Smooth muscle cell of trachea (primary cell): ENCODE measurements at places on chromosomes 5 and 9. TPM values are rescaled to one million over a fixed set of nuclear protein-coding genes. Genes with fewer than 3 reads are reported as not detected.

CCDC183 gene
- total RNA-seq = 0.15 and 0.33 TPM in 2 replicates

PPP3R2 gene
- total RNA-seq = not detected in 2 replicates

LHX3 gene
- under 0.01 TPM in 1 of 2 replicates, not detected in the other for total RNA-seq

ENTPD8 gene
- 0.15 TPM in 1 of 2 replicates, not detected in the other for total RNA-seq

FSTL4 gene
- total RNA-seq = 0.17 TPM in 1 of 2 replicates, not detected in the other

SLC4A9 gene
- total RNA-seq = not detected in 2 replicates

HNRNPH1 gene
- total RNA-seq = 371 and 686 TPM in 2 replicates

LECT2 gene
- total RNA-seq = not detected in 2 replicates

NAA35 gene
- 17.2 and 29.1 TPM in 2 replicates for total RNA-seq
